Fibroblast of skin of right biceps (primary cell): ENCODE measurements at places on chromosomes 4 and X.
A peak's percentile ranks its signal among the peaks of the same experiment; 100 is the strongest.

DNA sequence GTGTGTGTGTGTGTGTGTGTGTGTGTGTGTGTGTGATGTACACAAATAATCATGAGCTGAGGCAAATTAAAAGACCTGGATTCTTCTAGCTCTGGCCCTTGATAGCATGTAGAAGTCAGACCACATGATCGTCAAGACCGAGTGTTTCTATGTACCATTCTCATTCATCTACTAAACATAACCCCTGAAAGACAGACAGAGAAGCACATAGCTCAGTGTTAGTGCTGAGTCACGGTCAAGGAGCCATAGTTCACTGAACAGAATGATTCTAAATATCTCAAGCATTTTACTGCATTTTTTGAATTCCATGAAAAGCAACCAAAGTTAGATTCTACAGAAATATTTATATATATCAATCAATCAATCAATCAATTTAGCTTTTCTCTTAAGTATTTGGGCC, 412.3 kb upstream of the CXorf51A start:
- DNase-seq = no peak

DNA sequence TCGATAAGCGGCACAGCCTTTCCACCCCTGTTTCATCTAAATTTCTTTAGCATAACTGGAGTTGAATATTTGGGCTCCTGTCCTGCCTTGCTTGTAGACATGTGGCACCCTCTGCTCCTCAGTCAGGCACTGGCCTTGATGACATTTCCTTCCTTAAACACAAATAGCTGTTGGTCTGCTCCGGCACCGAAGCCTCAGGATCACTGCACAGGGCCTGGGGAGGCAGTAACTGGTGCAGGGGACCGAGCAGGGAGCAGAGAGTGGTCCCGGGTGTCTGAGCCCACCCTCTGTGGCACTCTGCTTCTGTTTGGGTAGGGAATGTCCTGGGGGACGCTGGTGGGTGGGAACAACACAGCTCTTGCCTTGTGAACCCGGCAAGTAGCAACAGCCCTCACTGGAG, 13.6 kb downstream of the RGS12 start:
- DNase-seq = no peak

GRCh38 chr4:188218392-188218791, 79.2 kb downstream of the TRIML1 start:
- no peak for DNase-seq

GRCh38 chr4:78558410-78558809, 6.8 kb downstream of the ANXA3 start:
- no peak for DNase-seq

- DNase-seq = no peak
Observed at GRCh38 chrX:16992951-16993350, 46.5 kb downstream of the REPS2 start.

DNA sequence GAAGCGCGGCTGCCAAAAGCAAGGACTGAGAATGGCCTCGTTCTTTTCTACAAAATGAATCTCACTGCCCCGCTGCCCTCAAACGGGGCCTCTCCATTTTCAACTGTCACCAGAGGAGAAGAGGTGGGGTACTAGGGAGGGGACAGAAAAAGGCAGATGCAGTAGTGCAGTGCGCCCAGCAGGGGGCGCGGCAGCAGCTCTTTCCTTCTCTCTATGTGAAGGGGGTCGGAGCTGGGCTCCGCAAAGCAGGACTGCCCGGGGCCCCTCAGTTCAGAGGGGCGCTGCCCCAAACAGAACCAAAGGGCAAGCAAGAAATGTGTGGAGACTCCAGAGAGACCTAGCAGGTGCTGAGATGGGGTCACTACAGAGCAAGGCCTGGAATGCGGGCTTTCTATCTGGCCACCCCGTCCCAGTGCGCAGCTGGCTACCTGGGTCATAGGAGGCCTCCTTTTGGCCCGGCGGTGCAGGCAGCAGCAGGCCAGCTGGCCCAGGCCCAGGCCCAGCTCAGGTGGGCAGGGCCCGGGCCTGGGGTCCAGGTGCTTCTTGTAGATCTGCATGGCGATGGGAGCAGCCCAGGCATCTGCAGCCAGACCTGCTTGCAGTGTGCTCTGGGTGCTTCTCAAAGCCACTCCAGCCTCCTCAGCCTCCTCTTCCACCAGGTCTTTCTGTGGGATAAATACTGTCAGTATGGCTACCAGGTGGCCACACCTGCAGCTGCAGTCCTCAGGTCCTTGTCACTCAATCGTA, 5.9 kb downstream of the IRAK1 start:
- DNase-seq = peak; percentile 37

GRCh38 chr4:111506706-111507105, 638.5 kb upstream of the FAM241A start:
- peak; percentile 91 for DNase-seq

DNA sequence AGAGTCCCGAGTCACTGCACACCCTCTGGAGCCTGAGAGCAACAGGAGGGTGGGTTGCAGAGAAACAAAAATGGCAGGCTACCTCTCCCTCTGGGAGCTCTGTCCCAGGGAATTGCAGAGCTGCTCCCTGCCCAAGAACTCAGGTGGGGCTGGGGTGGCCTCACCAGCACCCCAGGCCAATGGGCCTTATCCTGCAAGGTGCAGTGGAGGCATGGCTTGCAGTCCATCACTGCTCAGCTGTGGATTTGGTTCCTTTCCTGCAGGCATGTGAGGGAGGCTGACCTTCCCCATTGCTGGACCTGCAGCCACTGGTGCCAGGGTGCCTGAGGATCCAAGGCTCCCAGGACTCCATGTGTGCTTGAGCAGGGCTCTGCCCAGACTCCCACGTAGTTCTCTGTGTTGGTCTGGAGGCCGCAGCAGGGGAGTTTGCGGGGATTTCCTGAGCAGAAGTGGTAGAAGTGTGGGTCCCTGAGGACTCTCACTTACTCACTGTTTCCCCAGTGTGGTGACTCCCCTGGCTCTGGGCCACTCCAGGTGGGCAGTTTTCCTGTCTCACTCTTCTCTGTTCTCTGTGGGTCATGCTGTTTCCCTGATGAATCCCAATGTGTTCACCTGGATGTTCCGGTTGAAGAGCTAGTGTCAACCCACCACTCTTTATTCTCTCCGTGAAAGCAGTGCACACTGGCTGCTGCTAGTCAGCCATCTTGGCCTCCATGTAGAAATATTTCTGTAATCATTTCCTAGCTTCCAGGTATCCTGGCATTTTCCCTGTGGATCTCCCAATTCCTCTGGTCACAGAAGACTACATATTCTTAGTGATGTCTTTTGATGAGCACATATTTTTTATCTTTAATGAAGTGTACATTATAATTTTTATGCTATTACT, 82.3 kb downstream of the ARHGAP24 start:
- no peak for DNase-seq

GRCh38 chr4:67700116-67700737, 728 bp downstream of the UBA6 start:
- DNase-seq = no peak

GRCh38 chrX:1521459-1521956, 15.5 kb downstream of the P2RY8 start:
- no peak for DNase-seq

DNA sequence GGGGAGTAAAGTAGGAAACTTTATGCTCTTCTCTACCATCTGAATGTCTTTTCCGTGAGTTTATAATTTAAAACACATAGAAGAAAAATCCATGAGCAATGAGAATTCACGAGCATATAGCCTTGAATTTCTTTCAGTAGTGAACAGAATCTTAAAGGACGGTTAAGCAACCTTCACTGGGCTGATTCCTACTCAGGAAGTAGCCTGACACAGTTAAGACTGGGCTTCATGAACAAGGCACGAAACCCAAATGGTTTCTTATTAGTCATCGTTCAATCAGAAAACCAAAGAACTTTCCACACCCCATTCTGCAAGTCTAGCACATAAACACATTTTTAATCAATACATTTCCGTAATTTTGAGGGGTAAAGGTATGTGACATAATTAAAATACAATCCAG, 95.8 kb downstream of the SH3KBP1 start:
- DNase-seq = no peak

DNA sequence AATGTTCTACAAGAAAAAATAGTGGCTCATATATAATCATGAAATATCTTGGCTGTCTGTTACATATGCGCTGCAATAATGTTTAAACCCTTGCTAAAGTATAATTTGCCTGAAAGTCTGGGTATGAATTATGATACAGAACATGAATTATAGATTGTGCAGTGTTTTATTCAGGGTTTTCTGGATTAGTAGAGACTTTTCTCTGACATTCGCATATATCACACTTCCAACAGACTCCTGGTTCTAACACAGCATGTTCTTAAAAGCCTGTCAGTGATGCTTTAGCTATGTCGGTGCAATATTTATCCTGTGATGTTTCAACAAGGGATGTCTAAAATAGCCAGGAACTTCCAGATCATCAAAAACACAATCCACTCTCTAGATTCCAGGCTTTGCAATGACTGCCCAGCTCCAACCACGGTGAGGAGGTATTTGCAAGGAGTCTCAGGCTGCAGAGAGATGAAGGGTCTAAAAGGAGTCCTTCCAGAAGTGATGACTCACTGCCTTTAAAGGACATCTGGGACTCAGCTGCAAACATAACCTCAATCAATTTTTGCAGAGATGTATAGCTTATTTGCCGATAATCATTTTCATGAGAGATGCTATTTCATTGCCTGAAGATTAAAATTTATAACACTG, 69.4 kb downstream of the RWDD4 start:
- DNase-seq = peak; percentile 49

DNA sequence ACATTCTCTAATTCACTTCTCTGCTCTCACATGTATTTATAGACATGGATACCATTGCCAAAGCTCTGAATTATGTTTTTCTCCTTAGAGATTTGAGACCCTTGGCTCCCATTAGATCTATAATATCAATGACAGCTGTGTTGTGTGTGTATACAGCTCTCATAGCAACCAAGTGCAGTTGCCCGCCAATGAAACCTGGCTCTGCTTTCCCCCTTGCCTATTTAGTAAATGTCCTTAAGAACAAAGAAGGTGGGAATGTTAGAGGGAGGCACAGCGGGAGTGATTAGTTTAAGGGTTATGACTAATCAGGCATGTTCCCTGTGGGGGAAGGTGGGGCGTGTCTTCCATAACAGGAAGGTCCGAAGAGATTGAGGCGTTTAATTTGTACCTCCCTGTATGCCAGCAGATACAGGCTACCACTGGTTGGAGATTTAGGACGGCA, 100.5 kb upstream of the TBC1D9 start:
- peak; percentile 57 for DNase-seq

GRCh38 chr4:105594099-105595010, 41.9 kb downstream of the ARHGEF38 start:
- DNase-seq = no peak

DNA sequence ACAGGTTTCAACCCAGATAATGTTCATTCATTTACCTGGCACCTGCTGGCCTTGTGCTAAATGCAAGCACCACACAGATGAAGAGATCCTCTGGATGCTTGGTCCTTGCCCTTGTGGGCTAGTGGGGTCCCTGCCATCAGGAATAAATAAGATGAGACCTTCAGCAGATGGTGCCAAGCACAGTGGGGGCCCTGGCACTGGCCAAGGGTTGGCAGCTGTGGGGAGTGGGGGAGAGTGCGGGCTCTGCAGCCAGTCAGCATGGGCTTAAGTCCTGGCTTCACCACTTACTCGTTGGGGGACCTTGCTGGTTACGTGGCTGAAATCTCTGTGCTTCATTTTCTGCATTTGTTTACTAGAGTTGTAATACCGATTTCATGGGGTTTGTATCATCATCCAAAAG, 6.9 kb downstream of the LAP3 start:
- no peak for DNase-seq

GRCh38 chr4:154984148-154984547, 203.1 kb downstream of the RBM46 start:
- DNase-seq = no peak

DNA sequence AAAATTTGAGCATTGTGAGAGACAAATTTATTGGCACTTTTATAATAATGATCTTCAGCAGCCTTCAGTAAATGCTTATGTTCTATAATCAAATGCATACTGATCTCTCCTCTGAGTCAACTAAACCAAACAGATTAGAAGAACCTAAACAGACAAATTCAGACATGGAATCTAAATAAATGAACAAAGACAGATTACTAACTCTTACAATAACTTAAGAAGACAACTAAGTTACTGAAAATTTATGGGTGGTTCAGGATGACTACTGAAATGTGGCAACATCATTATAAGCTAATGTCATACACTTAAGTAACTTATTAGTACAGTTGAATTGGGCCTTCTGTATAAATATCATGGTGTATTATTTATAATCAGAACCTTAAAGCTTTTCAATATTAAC, 127.3 kb downstream of the NEK1 start:
- DNase-seq = peak; percentile 36
